Stimulated activated effector memory CD8-positive, alpha-beta T cell treated with anti-CD3 and anti-CD28 coated beads, Interleukin-12 subunit alpha, Interleukin-12 subunit beta, amount 100 ng/mL, for 72 hours (primary cell): ENCODE measurements at places on chromosomes 3 and 15.

- DNase-seq, result no peak
These were observed 88.3 kb upstream of the ACP3 start for GRCh38 chr3:132228923-132229322.

GRCh38 chr3:84987706-84988504 lies 29.1 kb downstream of the CADM2 start:
- DNase-seq, result no peak

GRCh38 chr3:155342344-155342743 lies 48.9 kb upstream of the STRIT1 start:
- no peak for DNase-seq

DNA sequence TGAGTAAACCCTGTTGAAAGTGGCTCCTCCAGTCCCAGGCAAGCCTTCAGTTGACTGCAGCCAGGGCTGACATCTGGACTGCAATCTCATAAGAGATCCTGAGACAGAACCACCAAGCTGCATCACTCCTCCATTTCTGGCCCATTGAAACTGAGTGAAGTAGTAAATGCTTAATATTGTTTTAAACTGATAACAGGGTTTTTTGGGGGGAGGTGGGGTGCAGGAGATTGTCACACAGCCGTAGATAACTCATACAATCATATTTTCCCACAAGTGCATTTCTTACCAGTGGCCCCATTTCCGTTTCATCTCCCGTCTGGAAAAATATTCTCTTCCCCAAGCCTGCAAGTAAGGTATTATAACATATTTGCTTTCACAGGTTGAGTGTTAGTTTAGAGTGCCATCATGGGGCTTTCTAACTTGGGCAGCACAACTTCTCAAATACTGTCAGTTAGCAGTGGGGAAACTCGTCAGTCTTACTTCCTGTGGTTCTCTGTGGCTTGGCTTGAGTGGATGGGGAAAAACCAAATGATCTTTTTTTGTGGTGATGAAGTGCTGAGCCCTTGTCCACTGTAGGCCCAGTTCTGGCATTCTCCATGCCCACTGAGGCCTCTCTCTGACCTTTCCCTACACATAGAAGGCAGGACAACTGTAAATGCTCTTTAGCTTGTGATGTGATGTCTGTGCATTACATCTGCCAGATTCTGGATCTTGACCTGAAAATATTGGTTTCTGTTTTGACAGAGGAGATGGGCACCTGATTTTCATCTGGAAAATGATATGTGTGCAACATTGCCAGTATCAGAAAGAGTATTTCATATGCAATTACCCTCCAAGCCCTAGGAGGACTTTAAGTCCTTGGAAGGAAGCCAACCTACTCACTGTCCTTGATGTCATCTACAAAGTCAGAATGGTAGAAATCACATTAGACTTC lies 90.1 kb upstream of the BHLHE40 start:
- DNase-seq, result no peak

DNA sequence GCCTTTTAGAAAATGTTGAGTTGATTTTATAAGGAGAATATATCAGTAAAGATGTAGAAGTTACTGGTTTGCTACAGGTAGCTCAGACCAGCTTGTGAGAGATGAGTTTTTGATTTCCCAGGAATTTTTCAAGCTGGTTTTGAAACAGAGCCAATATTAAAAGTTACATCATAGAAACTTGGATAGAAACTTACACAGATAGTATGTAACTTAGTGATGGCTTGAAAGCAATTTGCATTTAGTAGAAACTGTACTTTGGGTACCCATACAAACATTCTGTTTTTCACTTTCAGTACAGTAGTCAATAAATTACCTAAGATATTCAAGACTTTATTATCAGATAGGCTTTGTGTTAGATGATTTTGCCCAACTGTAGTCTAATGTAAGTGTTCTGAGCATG lies 93.4 kb downstream of the RBMS3 start:
- DNase-seq, result no peak

- DNase-seq, result no peak
These were observed 4.5 kb downstream of the SLC49A4 start for GRCh38 chr3:122799322-122799721.

DNA sequence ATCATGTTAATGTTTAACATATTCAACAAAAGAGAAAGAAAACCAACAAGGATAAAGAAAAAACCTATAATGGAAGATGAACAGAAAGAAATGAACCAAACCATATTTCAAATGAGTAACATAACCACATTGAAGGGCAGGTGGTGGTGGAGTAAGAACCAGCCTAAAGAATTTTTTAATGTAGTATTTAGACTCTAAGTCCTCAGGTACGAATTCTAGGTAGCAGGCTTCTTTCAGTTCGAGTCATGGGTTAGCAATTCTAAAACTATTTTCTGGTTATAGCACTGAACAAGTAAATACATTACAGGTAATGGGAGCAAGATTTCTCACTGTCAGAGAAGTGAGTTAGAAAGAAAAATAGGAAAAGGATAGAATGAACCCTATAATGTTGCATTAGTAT lies 24.4 kb downstream of the DCBLD2 start:
- no peak for DNase-seq

GRCh38 chr3:127698286-127698685 lies 25.5 kb downstream of the ABTB1 start:
- no peak for DNase-seq

DNA sequence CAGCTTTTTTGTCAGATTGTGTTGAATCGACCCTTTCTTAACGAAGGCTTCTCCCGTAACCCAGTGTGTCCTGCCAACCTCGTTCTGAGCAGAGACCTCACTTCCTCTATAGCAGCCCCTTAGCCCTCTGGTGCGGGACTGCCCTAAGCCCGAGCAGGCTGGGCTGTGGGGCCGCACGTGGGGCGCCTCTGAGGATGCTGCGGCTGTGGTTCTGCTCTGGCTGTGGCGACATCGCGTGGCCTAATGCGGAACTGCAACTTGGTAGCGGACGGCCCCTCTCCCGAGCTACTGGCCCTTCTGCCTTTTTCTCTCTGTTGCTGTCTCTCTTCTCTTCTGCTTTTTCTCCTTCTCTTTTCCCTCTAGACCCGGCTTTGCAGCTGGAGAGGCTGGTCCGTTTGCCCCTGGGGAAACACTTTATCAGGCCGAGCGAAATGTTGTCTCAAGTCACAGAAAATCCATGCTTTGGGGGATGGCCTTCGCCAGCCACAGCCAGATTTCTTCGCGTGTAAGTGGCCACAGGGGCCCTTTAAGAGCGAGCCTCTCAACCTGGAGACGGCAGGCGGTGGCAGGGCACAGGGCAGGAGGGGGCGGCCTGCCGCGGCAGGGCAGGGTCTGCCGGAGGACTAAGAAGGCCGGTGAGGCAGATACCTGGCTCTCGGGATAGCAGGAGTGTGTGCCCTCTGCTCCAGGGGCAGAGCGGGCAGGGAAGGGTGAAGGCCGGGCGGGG lies 19.4 kb upstream of the KIF23 start:
- peak; percentile 92 for DNase-seq

- DNase-seq, result no peak
These were observed 69.8 kb downstream of the FGF7 start for GRCh38 chr15:49492830-49493229.

GRCh38 chr3:197424674-197425484 lies 126.5 kb upstream of the DLG1 start:
- no peak for DNase-seq

- peak; percentile 7 for DNase-seq
These were observed 55.9 kb downstream of the C3orf20 start for GRCh38 chr3:14730703-14731382.

DNA sequence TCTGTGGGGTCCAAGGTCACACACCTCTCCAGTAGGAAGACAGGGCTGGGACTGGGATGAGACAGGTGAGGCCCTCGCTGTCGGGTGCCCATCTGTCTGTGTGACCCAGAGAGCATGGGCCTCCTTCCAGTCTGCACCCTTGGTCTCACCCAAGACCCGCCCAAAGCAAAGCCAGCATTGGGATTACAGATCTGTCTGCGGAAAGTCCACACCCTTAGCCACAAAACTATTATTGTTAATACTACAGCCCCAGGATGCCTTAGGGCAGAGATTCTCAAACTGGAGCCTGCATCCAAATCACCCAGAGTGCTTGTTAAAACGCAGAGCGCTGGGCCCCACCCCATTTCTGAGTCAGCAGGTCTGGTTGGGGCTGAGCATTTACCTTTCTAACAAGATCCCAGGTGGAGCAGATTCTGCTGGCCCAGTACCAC lies 58.5 kb upstream of the ZNF148 start:
- no peak for DNase-seq

DNA sequence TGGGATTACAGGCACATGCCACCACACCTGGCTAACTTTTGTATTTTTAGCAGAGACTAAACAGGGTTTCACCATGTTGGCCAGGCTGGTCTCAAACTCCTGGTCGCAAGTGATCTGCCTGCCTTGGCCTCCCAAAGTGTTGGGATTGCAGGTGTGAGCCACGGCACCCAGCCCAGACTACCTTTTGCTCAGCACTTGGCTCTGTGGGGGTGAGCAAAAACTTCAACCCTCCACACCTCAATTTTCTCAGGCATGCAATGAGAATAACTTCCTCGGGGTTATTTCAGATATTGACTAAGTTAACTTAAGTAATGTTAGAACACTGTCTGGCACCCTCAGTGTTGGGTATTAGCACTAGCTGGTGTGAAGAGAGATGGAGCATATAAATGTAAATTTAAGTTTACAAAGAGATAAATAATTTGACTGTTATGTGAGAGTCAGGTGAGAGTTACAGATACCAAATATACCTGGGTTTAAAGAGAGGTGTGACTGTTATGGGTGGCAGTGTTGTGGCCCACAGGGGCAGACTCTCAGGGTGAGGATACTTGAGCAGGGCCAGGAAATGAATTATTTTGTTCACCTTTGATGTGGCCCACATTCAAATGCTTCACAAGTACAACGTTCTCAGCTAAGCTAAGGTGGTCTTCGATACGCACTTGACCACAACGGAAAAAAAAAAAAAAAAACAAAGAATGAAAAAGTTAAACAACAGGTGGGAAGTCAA lies 29.0 kb downstream of the CPOX start:
- no peak for DNase-seq

- no peak for DNase-seq
These were observed 59.5 kb upstream of the NDUFB4 start for GRCh38 chr3:120536642-120537041.

GRCh38 chr3:33091746-33092145 lies 5.2 kb downstream of the GLB1 start:
- no peak for DNase-seq

DNA sequence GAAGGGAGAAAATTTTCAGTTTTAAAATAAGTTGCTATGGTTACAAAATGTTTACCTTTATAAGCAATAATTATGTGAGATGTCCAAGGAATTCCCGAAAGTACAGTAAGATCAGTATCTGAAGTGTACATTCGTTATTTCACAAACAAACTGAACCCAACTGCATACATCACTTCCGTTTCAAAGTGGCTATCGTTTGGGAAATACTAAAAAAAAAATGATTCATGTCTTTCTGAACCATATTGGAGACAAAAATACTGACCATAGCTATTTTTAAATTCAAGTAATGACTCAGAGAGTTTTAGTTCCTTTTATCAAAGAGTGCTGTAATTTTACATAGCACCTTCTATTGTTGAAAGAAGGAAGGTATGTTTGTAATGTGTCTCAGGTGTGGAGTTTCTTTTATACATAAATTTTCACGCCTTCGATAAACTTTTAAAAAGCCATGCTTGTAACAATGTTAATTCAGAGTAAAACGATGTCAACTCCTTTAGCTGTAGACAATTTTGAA lies 8.0 kb upstream of the ANKRD28 start:
- no peak for DNase-seq

GRCh38 chr3:149239357-149239936 lies 17.8 kb upstream of the CP start:
- DNase-seq, result no peak

- no peak for DNase-seq
These were observed 25.1 kb upstream of the UTS2B start for GRCh38 chr3:191355406-191355805.

DNA sequence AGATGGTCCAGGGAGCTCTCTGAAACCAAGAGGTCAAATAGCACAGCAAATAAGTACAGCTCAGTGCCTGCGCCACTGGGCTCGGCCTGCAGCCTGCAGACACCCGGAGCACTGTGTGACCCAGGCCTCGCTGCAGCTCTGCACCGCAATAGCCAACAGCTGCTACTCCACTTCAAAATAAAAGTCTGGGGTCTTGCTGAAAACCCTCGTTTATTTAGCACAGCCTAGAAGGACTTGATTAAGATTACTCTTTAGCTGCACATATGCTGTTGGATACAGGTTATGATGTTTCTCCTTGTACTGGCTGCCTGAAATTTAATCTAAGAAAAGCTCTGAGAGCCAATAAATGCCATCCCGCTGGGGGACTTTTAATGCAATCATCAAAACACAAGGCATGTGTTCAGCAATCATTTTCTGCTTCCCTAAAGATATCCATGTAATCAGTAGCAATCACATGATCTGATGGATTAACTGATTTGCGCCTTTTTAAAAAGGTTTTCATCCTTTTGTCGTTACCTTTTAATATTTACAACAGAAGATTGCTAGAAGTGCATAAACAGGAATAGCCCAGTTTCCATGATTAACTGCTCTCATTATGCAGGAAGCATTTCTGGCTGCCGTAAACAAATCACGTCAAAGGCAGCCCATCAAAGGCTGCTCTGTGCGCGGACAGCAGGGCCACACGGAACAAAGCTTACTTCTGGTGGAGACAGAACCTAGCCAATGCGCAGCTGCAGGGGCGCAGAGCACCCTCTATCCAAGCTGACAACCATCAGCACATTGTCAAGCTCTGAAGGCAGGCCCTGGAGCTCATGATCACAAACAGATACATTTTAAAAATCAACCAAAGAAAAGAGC lies 58.8 kb downstream of the CLASP2 start:
- no peak for DNase-seq

DNA sequence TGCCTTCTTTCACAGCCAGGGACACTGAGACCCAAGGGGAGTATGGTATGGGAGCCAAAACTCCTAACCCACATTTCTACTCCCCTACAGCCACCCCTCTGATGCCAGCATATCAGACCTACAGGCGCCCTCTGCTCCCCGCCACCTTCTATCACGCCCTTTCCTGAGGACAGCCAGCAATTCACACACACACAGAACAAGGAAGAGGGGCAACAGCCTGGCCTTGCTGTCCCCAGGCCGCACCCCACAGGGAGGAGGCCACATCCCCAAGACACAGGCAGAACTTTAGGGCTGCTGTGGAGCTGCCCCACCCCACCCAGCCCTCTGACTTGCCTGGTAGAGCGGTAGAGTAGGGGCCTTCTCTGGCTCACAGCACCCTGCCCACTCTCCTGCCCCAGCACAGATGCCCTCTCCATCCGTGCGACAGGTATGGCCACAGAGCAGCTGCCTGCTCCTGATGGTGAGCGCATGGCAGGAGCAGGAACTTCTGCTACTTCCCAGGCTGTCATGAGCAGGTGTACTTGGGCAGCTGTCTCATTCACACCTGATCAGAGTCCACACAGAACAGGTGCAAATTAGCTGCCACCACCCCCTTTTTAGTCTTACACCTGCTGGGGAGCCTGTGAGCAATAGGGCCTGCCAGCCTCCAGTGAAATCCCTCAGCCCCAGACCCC lies 33.4 kb downstream of the CCDC33 start:
- DNase-seq, result no peak

DNA sequence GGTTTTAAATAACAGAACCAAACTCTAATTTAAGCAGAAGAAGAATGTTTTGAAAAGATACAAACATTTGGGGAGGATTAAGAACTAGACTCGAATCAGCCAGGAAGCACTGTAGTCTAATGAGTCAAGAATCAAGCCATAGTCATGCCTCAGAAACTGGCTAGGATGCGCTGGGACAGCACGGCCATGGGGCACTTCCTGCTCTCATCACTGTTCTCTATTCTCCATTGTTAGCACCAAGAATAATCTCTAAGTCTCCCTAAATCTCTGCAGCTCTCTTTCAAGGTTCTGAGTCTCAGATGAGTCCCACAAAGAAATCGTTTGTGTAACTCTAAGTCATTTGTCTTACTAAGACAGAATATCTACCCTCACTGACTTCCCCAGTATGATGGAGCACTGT lies 399.0 kb upstream of the KCNMB2 start:
- no peak for DNase-seq
